ENCODE measurements at places on chromosomes 6 and 20. TPM values are rescaled to one million over a fixed set of nuclear protein-coding genes. Genes with fewer than 3 reads are reported as not detected.

Gene FAM209B
- total RNA-seq, result not detected

Gene KIF25
- 0.26 TPM for total RNA-seq

- DNase-seq, result no peak
- no peak overlapping the region for H3K27ac ChIP-seq
- no peaks in the 10 kb centered on the region for H3K27me3 ChIP-seq
- no peaks in the 10 kb centered on the region for H3K36me3 ChIP-seq
Measured at GRCh38 chr6:159023893-159024292, 20.9 kb downstream of the TAGAP start.

DNA sequence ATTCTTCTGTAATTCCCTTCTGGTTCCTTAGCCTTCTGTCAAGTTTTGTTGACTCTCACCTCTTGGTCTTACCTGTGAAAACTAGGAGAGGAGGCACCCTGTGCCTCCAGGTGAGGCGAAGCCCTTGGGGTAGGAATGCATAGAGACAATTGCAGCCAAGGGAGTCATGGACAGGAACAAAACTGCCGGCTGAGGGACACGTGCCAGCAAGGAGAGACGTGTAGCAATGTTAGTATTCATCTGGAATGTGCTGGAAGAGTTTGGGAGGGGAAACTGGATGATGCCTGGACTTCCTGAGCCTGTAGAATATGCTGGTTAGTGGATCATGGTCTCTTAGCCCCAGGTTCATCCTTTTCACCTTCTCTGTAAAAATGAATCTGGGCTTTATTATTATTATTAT is 3.9 kb upstream of the TIAM2 start:
- DNase-seq, result no peak
- no peak overlapping the region for H3K4me3 ChIP-seq
- no peaks in the 10 kb centered on the region for H3K36me3 ChIP-seq
- H3K27ac ChIP-seq, result no peak overlapping the region
- H3K4me1 ChIP-seq, result no peaks in the 10 kb centered on the region

All from fibroblast of lung (primary cell).